NCI-H774 (cell line): ENCODE measurements at places on chromosomes 4 and X.

- no peak for DNase-seq
These were observed 6.5 kb upstream of the EXOSC9 start for GRCh38 chr4:121794505-121795188.

DNA sequence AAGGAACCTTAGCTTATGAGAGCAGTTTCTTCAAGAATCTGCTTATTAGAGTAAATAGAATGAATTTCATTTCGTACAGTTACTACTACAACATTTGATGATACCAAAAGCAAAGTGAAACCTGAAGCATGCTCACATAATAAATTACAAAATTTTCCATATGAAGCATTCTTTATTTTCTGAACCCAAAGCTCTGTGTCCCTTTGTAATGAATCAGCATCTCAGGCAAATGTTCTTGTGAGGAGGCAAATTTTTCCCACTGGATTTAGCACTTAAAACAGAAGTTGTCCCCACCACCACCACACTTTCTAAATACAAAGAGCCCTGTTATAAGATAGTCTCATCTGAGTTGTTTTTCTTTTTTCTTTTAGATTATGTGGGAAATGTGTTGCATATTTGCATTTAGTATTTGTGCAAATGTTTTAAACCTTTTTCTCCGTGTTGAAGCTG, 70.7 kb upstream of the NFKB1 start:
- DNase-seq = no peak

- no peak for DNase-seq
These were observed 206.3 kb upstream of the ATP6AP2 start for GRCh38 chrX:40374486-40374885.

GRCh38 chrX:17594693-17595092, 142.6 kb upstream of the SCML1 start:
- no peak for DNase-seq

- no peak for DNase-seq
These were observed 647.2 kb upstream of the FRG1 start for GRCh38 chr4:189293459-189293858.

GRCh38 chr4:16513876-16514275, 287.6 kb upstream of the TAPT1 start:
- no peak for DNase-seq

DNA sequence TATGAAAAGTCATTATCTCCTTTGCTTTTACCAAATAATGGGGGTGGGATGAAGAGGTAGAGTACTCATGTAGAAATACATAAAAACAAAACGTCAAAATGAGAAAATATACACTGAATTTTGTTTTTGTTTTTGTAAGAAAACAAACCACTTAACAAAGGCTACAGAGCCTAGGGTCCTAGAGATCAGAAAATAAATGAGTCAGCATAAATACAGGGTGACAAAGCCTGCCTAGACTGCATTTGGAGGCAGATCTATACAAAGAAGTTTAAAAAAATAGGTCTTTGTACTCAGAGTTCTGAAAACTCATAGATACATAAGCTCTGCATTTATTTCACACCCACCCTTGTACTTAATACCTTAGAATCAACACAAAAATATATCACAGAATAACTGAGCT, 52.4 kb downstream of the MTMR8 start:
- no peak for DNase-seq

DNA sequence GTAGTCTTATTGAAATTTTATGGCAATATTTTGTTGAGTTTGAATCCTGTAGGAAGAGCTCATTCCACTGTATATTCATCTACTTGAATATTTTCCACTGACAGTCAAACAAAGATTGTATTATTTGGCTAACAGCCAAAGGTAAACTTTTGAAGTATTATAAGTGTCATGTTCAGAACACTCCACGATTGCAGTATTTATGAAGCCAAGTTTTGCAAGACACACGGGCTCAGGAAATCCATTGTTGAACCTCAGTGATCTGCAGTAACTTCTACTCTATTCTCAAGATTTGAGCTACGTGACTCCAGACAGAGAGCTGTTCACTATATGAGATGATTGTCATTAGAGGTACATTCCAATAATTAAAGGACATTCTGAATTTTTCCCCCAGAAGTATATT, 302.7 kb upstream of the ADGRL3 start:
- DNase-seq = no peak

GRCh38 chr4:3502941-3503936, 29.0 kb downstream of the LRPAP1 start:
- no peak for DNase-seq

- no peak for DNase-seq
These were observed 307.8 kb upstream of the DIPK2B start for GRCh38 chrX:45508454-45508853.
